ENCODE measurements at places on chromosomes 16 and 17. TPM values are rescaled to one million over a fixed set of nuclear protein-coding genes. Genes with fewer than 3 reads are reported as not detected.

GRCh38 chr16:23635958-23636357, 5.2 kb downstream of the PALB2 start:
- no peak overlapping the region for H3K27ac ChIP-seq
- H3K4me1 ChIP-seq: peaks cover 9% of the 10 kb centered on the region
- H3K27me3 ChIP-seq: no peaks in the 10 kb centered on the region
- peaks cover 11% of the 10 kb centered on the region for H3K36me3 ChIP-seq
- H3K4me3 ChIP-seq: no peak overlapping the region

- H3K27ac ChIP-seq: no peak overlapping the region
- H3K4me3 ChIP-seq: no peak overlapping the region
- peaks cover 14% of the 10 kb centered on the region for H3K4me1 ChIP-seq
- no peak for DNase-seq
- no peaks in the 10 kb centered on the region for H3K36me3 ChIP-seq
These were observed 3.3 kb downstream of the SYNRG start for GRCh38 chr17:37605813-37606505.

- peaks cover 13% of the 10 kb centered on the region for H3K4me1 ChIP-seq
- H3K4me3 ChIP-seq: no peak overlapping the region
- DNase-seq: no peak
- H3K27me3 ChIP-seq: no peaks in the 10 kb centered on the region
These were observed 85.9 kb downstream of the LITAF start for GRCh38 chr16:11500700-11501346.

DNA sequence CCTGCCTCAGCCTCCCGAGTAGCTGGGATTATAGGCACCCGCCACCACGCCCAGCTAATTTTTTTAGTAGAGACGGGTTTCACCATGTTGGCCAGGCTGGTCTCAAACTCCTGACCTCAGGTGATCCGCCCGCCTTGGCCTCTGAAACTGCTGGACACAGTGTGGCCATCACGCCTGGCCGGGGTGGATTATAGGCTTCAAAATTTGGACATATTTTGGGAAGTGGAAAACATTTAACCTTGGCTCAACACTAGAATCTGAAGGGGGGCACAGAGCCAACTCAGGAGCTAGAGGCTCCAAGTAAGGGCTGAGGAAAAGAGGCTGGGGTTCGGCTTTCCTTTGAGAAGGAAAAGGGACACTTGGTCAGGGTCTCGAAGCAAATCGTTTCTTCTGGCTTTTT, 2.2 kb upstream of the CDK5R1 start:
- peaks cover 18% of the 10 kb centered on the region for H3K4me1 ChIP-seq
- no peak for DNase-seq
- peaks cover 11% of the 10 kb centered on the region for H3K36me3 ChIP-seq
- no peak overlapping the region for H3K4me3 ChIP-seq
- no peaks in the 10 kb centered on the region for H3K27me3 ChIP-seq

DNA sequence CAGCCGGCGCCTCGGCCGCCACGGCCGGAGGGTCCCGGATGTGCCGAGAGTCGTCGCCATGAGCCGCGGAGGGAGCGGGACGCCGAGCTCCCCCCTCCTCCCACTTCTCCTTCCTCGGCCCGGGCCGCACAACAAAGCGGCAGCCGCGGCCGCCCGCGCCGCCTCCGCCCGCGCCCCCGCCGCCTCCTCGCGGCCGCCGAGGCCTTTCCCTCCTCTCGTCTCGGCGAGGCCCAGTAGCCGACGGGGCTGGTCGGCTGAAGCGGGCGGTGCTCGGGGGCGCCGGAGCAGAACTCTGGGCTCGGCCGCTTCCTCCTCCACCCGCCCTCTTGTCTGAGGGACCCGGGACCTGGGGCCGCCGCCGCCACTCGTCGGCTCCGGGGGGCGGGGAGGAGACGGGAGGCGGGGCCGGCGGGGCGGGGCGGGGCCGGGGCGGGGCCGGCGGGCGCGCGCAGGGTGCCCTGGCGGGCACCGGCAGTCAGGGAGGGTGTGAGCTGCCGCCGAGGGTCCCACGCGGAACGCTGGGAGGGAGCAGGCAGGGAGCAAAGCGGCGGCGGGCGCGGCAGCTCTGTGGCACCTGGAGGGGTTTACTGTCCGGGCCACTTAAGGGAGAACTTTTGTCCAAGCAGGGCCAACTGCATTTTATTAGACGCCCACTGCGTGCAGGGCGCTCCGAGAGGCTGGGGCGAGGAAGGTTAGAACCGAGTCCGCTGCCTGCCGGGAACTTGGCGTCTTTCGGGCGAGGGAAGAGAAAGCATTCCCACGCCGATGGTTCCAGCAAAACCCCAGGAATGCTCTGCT, at the start of gene SMURF2:
Gene SMURF2, minus strand, starts transcription at position 332 of the 798 bp plus-strand sequence. CDS start 427 bp downstream, outside the sequence.
- peak within 1 kb of the TSS; percentile 73 for H3K4me3 ChIP-seq
- peak within 1 kb of the TSS; percentile 93 for H3K27ac ChIP-seq
- H3K36me3 ChIP-seq: no peaks in the 10 kb centered on the region

DNA sequence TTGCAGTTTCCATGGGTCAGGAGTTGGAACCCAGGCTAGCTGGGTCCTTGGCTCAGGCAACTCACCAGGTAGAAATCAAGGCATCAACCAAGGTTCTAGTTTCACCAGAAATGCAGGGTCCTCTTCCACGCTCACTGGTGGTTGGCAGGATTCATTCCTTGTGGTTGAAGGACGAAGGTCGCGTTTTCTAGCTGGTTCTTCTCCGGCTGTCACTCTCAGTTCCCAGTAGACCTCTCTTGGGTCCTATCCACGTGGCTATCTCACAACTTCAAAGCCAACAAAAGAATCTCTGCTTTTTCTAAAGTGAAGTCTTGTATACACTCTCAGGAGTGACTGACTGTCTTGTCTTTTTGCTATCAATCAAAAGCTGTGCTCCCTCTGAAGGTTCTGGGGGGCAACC, 146.3 kb upstream of the NOL11 start:
- no peak for DNase-seq
- no peaks in the 10 kb centered on the region for H3K36me3 ChIP-seq
- H3K4me1 ChIP-seq: peaks cover 9% of the 10 kb centered on the region
- H3K27ac ChIP-seq: no peak overlapping the region
- no peak overlapping the region for H3K4me3 ChIP-seq

- H3K4me1 ChIP-seq: peaks cover 21% of the 10 kb centered on the region
- H3K36me3 ChIP-seq: no peaks in the 10 kb centered on the region
- DNase-seq: no peak
- H3K4me3 ChIP-seq: no peak overlapping the region
- peak overlapping the region; percentile 35 for H3K27ac ChIP-seq
These were observed 8.4 kb downstream of the KRT39 start for GRCh38 chr17:40958086-40958953.

GRCh38 chr17:76635659-76636360, 7.7 kb downstream of the ST6GALNAC1 start:
- H3K27ac ChIP-seq: no peak overlapping the region
- H3K4me1 ChIP-seq: no peaks in the 10 kb centered on the region
- H3K36me3 ChIP-seq: no peaks in the 10 kb centered on the region
- H3K4me3 ChIP-seq: no peak overlapping the region

DNA sequence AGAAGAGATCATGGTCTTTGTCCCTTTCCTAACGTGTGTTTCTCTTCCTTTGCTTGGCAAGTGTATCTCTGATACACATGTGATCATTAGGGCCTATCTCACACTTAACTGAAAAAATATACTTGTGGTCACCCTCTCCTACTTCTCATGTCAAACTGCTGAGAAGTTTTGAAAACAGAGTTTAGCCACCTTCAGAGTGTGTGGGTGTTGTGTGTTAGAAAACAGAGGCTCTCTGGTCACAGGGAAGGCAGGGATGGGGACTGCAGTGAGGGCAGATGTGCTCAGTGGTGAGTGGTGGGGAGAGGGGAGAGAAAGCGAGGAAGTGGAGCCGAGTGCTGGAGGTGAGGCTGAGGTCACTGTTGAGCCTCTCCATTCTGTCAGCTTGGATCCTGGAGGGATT, 29.4 kb downstream of the GRB7 start:
- no peaks in the 10 kb centered on the region for H3K4me1 ChIP-seq
- H3K36me3 ChIP-seq: no peaks in the 10 kb centered on the region
- H3K27me3 ChIP-seq: no peaks in the 10 kb centered on the region
- DNase-seq: no peak

- H3K27ac ChIP-seq: no peak overlapping the region
- H3K4me1 ChIP-seq: peaks cover 39% of the 10 kb centered on the region
- no peak overlapping the region for H3K4me3 ChIP-seq
- no peaks in the 10 kb centered on the region for H3K36me3 ChIP-seq
- DNase-seq: no peak
- peaks cover 11% of the 10 kb centered on the region for H3K27me3 ChIP-seq
These were observed 55.6 kb downstream of the IKZF3 start for GRCh38 chr17:39808409-39808997.

The TBKBP1 gene
- 3.1 TPM for total RNA-seq

DNA sequence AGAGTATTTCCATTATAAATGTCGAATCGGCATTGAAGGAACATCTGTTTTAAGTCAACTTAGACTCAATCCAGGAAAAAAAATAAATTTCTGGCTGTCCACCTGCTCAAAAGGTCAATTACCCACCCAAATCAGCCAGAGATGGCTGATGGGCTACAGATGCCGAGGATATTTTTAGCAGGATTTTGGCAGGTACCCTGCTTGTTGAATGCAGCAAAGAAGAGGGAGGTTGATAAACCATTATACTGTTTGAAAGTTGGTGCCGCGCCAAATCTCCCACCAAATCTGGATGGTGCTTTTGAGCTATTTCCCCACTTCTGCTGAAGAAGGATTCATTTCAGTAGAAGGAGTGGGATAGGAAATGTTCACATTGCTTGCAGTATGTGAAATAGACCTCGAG, 537.7 kb downstream of the MAF start:
- H3K4me3 ChIP-seq: no peak overlapping the region
- no peak for DNase-seq
- peaks cover 4% of the 10 kb centered on the region for H3K4me1 ChIP-seq
- H3K27me3 ChIP-seq: no peaks in the 10 kb centered on the region
- H3K27ac ChIP-seq: no peak overlapping the region

DNA sequence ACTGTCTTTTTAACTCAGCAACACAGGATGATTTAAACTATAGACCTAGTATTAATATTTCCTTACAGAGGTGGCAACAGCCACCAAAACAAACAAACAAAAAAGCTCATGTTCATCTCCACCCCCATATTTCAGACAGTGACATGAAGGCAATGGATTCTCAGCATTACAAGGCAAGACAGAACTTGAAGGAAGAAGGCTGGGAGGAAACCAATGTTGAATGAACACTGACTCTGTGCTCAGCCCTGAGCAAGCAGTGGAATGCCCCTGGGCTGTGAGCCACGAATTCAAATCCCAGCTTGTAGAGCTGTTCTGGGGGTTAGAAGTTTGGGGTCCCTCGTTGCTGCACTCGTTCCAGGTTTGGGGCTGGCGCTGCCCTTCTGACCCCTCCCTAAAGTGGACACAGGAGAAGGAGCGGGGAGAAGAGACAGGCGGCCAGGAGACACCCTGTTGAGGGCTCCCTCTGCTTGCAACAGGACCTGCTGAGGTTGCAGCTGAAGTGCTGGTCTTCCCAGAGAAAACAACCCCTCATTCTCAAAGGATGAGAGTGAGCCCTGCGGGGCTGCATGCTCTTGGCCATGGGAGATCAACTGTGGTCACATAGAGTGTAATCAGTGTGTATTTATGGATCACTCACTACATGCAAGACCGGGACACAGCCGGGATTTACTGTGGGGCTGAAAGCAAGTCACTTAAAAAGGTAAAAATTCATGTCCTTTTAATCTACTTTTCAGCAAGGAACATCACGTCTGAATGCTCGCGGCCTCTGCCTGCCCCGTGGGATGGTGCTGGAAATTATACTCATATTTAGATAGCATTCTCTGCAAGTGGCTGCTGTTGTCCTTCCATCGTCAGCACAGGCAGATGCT, 34.3 kb downstream of the MYH3 start:
- no peaks in the 10 kb centered on the region for H3K27me3 ChIP-seq
- H3K4me1 ChIP-seq: no peaks in the 10 kb centered on the region
- H3K27ac ChIP-seq: peak overlapping the region; percentile 30
- H3K36me3 ChIP-seq: no peaks in the 10 kb centered on the region
- no peak overlapping the region for H3K4me3 ChIP-seq

The ATP2A3 gene
- 6.1 TPM for total RNA-seq

GRCh38 chr16:53346-54236, at the start of the genes POLR3K and SNRNP25:
POLR3K (minus strand) TSS chr16:53608; CDS start chr16:53586, 22 bp downstream.
SNRNP25 (plus strand) TSS chr16:53828; CDS start chr16:54017, 189 bp downstream.
- H3K36me3 ChIP-seq: peaks cover 5% of the 10 kb centered on the region
- no peaks in the 10 kb centered on the region for H3K27me3 ChIP-seq
- H3K4me3 ChIP-seq: peak within 1 kb of the TSS; percentile 92
- peak within 1 kb of the TSS; percentile 90 for H3K27ac ChIP-seq

GRCh38 chr16:23650674-23651416, 9.6 kb downstream of the DCTN5 start:
- no peaks in the 10 kb centered on the region for H3K27me3 ChIP-seq
- H3K4me1 ChIP-seq: no peaks in the 10 kb centered on the region
- no peak overlapping the region for H3K4me3 ChIP-seq
- no peaks in the 10 kb centered on the region for H3K36me3 ChIP-seq

All from esophagus squamous epithelium (tissue), 5 donors.